ENCODE measurements at places on chromosomes 4 and X.
A peak's percentile ranks its signal among the peaks of the same experiment; 100 is the strongest.

- DNase-seq: no peak
Measured at GRCh38 chrX:103782640-103783039, 6.0 kb downstream of the PLP1 start.

- no peak for DNase-seq
Measured at GRCh38 chr4:23861897-23862296, 27.9 kb downstream of the PPARGC1A start.

GRCh38 chrX:48938721-48939425 is 18.5 kb downstream of the OTUD5 start:
- DNase-seq: no peak

GRCh38 chr4:28639747-28640146 is 1779.1 kb downstream of the STIM2 start:
- no peak for DNase-seq

DNA sequence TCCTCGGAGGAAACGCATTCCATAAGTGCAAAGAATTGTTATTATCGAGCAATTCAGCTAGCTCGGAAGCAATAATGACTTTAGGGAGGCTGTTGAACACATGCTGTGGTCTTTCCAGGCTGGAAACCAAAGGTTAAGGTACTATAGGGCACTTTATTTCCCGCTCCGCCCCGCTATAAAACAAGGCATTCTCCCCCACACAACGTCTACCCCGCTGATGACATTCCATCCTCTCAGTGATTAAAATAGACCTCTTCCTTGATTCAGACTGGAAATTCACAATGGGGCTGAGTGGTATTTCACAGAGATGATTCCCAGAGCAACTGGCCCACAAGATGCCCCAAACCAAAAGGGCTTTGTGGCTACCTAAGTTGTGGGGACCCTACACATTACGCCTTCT is 196.4 kb downstream of the STIM2 start:
- no peak for DNase-seq

DNA sequence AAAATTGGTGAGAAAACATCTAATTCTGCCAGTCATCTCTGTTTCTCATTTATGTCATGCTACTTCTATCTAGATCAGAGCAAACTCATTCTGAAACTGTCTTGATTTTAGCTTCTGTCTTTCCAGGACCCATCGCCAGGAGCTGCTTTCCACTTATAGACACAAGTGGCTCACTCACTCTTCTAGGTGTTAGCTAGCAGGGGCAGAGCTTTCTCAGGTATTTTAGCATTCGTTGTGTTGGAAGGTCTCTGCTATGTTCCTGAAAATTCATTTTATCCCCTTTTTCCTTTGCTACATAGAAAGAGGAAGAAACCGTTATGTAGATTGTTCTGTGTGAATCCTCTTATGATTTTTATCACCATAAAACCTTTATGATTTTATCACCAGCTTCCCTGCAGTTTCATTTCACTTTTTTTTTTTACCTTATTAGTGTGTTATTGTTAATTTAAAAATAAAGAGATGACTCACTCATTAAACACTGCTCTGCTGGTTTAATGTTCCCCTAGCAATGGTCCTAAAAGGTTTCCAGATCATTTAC is 246.6 kb upstream of the AADAT start:
- no peak for DNase-seq

GRCh38 chr4:29375716-29376115 is 1344.5 kb upstream of the PCDH7 start:
- DNase-seq: no peak

GRCh38 chr4:120858776-120859175 is 63.8 kb downstream of the PRDM5 start:
- DNase-seq: no peak

DNA sequence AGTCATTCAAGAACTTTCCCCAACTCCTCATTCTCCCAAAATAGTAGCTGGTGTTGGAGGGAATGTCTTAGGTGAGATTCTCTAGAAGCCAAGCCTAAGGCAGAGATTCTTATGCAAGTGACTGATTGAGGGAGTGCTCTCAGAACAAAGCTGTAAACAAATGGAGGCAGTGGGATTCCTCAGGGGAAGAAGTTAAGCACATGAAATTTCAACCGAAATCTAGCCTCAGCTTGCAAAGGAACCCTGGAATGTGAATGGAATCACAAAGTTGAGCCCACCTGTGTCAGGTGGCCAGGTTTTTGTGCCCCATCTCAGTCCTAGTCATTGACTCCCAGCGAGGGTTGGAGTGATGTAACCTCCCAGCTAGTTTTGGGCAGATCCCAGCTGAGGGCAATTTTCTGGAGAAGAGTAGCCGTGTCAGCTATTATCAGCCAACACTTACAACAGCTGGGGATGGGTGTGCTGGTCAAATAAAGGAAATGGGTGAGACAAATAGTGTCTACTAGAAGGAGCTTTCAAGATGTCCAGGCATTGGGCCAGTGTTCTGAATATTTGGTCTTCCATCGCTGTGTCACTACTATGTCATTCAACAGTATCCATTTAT is 29.7 kb upstream of the FGF2 start:
- DNase-seq: no peak

DNA sequence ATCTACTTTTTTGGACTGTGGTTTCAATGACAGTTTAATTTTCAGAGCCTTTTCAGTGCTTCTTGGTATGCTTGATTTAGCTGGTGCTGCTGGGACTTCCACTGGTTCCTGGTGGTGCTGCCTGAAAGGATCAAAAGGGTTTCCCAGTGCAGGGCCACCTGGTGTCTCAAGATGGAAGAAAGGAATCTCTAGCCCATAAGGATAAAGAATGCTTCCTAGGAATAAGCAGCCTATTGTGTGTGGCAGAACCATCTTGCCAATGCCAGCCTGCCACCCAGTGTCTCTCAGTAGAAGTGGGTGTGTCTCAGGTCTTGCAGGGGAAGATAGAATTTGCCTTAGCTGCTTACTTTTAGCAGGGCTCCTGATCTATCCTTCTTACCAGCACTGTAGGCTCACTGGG is 15.0 kb upstream of the RAI2 start:
- DNase-seq: no peak

- DNase-seq: no peak
Measured at GRCh38 chr4:24772061-24772705, 23.2 kb upstream of the SOD3 start.

DNA sequence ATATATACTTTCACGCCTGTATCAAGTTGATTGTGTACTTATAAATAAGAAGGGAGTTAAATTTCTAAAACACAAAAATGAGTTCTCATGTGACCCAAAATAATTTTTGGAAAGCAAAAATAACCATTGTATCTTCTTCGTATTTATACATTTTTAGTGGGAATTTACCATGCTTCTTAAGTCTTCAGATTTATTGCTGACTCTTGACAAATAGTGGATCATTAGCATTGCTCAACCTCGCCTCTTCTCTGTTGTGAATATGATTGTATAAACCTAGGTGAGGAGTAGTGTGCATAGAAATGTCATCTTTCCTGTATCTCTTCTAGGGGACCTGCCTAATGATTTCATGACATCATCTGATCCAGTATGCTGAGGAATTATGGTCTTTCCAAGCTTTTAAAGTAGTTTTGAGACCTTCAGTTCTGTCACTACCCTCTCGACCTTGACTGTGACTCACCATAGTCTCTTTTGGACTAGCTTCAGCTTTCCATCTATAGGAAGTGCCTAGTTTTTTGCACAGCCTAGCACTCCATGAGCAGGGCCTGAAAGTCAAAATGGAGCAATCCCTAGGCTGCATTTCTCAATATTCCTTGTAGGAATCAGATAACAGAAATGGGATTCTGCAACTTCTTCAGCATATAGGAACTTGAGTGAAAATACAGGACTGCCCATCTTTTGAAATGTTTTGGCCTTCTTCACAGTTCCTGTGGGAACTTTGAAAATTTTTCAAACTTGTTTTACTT is 157.6 kb downstream of the ARX start:
- DNase-seq: no peak

DNA sequence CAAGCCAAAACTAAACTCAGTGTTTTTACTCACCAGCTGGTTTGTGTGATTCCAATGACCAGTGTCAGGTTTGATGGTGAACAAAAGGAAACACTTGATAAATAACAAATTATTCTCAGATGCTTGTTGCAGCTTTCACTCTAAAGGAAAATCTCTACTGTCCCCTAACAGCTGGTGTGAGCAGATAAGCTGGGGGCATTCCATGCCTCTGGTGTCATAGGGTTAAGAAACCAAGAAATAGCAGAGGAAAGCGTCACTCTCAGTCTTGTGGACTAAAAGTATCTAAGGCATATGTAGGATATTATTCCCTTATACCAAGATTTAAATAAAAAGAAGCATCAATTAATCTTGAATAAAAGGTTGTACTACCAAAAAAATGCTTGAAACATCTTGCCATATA is 24.3 kb downstream of the TRPC5 start:
- DNase-seq: peak; percentile 62

DNA sequence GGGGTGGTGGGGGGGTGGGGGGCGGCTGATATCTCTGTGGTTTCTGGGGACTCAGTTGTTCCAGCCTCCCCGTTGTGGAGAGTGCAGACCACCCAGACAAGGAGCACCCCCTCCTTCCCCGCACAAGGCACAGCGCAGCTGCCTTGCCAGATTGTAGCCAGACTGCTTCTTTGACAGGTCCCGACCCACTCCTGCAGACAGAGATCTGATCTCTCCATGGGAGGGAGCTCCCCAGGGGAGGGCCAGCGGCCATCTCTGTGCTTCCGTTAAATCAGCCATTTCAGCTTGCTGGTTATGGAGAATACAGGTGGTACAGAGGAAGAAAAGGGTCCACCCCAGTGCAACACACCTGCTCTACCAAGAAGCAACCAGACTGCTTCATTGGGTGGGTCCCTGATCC is 80.8 kb downstream of the FGF16 start:
- DNase-seq: no peak

GRCh38 chr4:64266669-64267068 is 142.6 kb downstream of the TECRL start:
- no peak for DNase-seq

DNA sequence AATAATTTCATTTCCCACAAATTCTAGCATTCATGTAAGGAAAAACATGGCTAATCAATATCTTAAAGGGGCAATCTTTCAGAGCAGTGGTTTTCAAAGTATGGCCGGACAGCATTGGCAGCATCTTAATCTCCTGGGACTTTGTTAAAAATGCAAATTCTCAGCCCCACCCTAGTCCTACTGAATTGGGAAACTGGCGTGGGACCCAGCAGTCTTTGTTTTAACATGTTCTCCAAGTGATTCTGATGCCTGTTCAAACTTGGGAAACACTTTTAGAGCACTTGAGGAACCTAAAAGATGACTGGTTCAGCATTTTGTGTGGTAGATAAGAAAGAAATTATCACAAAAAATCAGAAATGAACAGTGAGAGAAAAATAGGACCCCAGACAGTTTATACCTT is 65.7 kb downstream of the ZFX start:
- DNase-seq: no peak

DNA sequence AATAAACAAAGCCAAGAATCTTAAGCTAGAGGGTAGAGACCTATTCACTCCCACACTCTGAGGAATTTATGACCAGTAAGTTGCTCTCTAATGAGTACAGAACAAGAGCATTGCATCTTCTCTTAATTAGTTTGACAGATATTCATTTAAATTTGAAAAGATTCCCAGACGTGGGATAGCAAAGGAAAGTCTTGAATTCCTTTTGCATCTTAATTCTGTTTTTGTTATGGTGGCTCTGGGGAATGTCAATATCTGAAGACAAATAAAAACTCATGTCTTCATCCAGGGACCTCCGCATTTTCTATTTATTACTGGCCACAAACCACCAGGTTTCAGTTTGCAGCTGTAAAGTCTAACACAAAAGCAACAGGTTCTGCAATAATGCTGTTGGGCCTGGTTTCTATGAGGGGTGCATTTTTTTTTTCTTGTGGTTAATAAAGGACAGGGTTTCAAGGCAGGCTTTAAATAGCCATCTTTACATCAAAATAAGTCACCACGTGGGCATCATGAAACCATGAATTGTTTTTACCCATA is 172.3 kb downstream of the SHROOM3 start:
- DNase-seq: peak; percentile 79

DNA sequence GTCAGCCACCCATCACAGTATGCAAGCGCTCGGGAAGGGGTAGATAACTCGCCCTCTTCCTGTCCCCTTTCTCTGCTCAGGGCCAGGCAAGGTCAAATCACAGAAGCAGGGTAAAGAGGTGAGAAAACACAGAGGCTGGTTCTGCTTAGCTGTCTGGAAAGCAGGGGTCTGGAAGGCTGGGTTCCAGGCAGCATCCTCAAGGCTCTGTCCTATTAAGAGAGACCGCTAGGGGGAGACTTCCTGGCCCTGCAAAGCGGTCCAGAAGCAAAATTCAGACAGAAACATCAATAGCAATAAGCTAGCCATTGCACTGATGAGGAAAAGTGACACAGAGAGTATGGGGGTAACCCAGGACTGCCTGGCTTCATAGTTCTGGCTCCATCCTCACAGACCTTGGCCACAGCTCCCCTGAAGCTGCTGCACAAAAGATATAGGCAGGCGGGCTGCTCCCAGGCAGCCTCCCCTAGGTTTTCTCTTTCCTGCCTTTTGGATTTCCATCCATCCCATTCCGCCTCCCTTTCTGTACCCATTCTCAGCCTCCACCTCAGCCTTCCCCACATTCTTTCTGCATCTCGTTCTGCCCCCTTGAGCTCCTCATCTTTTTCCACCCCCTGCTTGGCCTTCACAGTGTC is 308.5 kb downstream of the EVC2 start:
- DNase-seq: peak; percentile 14

GRCh38 chr4:8646296-8647093 is 53.9 kb downstream of the CPZ start:
- no peak for DNase-seq

DNA sequence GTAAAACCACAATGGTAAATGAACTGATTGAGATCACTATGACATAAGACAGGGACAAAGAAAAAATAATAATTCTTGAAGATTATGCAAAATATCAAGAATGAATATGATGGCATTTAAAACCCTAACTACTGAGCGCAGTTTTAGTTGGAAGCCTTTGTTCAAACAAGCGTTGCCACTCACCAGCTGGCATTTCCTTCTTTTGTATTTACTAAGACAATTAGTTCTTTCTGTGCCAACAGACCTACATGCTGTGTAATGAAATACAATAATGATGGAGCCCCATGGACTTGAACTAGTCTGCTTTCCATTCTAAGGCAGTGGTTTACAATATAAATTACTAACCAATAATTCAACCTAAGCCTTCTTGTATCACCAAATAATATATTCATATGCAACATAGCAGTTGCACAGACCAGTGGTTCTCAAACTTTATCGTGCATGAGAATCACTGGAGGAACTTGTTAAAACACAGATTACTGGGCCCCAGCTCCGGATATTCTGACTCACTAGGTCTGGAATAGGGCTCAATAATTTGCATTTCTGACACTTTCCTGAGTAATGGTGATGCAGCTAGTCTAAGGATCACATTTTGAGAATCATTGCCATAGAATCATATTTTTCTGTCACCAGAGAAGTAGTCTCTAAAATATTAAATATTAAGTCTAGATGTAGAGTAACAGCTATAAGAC is 196.4 kb upstream of the MAGEB18 start:
- DNase-seq: no peak

- peak; percentile 65 for DNase-seq
Measured at GRCh38 chr4:144655491-144655890, 9.5 kb downstream of the HHIP start.

- DNase-seq: peak; percentile 47
Measured at GRCh38 chr4:81421346-81422218, 50.1 kb downstream of the RASGEF1B start.

- no peak for DNase-seq
Measured at GRCh38 chr4:85151786-85152185, 185.3 kb upstream of the WDFY3 start.

Measured in fibroblast of lung (primary cell).